Dermis blood vessel endothelial cell (primary cell): ENCODE measurements at places on chromosomes 2 and 18. TPM values are rescaled to one million over a fixed set of nuclear protein-coding genes. Genes with fewer than 3 reads are reported as not detected.

Gene MLPH
- total RNA-seq: 0.28 and 1.0 TPM in 2 replicates

Gene OSBPL6
- total RNA-seq: 4.1 and 5.3 TPM in 2 replicates

Gene KLHL30
- not detected in 2 replicates for total RNA-seq

Gene MOCOS
- total RNA-seq: 0.34 and 0.79 TPM in 2 replicates

Gene EIF2B4
- total RNA-seq: 27.1 and 29.3 TPM in 2 replicates

Gene CD207
- not detected in 2 replicates for total RNA-seq

Gene NOSTRIN
- total RNA-seq: 4.5 and 34.9 TPM in 2 replicates

Gene SERPINB7
- total RNA-seq: 0.05 TPM in 1 of 2 replicates, not detected in the other

Gene GALNT3
- total RNA-seq: 0.34 TPM in 1 of 2 replicates, not detected in the other

Gene WDR7
- 28.1 and 38.8 TPM in 2 replicates for total RNA-seq
